ENCODE measurements at places on chromosomes 4 and X. TPM values are rescaled to one million over a fixed set of nuclear protein-coding genes. Genes with fewer than 3 reads are reported as not detected.
A peak's percentile ranks its signal among the peaks of the same experiment; 100 is the strongest.

Gene IL2
- total RNA-seq, result not detected

Gene UBL4A
- total RNA-seq, result 47.5 TPM

- DNase-seq, result no peak
Observed at GRCh38 chr4:26809811-26810210, 50.8 kb upstream of the STIM2 start.

DNA sequence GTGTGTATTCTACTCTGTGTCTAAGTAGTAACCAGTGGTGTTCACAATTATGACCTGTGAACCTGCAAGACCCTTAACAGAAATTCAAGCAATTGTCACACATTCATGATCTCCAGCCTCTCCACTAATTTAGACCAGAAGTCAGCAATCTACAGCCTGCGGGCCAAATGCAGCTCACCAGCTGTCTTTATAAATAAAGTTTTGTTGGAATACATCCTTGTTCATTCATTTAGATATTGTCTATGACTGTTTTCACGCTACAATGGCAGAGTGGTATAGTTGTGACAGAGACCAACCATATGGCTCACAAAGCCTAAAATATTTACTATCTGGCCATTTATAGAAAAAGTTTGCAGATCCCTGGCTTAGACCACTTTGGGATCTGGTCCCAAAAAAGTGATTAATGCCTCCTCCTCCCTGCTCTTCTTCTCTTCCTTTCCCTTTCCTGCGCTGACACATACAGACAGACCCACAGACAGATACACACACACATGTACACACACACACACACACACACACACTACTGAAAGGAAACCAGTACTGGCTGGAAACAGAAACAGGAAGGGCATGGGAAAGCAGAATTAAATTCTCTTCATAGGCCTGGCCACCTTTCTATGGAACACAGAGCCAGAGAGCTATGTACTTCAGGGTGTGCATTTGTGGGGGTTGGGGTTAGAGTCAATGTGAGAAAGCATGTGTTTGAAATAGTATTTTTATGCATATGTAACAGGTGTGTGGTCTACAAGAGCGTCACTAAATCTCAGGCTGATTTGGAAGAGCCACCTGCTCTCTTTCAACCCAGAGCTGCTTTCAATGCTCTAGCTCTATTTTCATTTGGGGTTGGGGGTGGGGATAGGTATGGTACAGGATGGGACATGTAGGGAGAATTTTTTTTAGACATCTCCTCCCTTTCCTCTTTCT lies 49.7 kb upstream of the TMEM164 start:
- DNase-seq, result peak; percentile 8

- no peak for DNase-seq
Observed at GRCh38 chrX:39063702-39064101, 262.4 kb downstream of the MID1IP1 start.

DNA sequence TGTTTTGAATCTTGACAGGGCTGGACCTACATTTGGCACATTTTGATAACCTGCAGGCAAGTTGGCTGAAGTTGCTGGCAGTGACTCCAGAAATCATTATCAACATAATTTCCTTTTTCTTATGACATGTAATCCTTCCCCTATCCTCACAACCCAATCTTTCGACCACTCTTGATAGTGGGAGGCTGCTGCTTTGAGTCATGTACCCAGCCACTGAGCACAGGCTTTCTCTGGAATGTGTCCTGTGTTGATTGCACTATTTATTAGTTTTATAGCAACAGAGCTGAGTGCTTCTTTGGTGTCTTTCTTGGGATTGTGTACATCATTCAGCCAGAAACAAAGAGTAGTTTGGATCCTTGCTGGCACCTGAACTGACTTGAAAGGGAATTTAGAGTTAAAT lies 183.1 kb upstream of the LEF1 start:
- DNase-seq, result no peak

DNA sequence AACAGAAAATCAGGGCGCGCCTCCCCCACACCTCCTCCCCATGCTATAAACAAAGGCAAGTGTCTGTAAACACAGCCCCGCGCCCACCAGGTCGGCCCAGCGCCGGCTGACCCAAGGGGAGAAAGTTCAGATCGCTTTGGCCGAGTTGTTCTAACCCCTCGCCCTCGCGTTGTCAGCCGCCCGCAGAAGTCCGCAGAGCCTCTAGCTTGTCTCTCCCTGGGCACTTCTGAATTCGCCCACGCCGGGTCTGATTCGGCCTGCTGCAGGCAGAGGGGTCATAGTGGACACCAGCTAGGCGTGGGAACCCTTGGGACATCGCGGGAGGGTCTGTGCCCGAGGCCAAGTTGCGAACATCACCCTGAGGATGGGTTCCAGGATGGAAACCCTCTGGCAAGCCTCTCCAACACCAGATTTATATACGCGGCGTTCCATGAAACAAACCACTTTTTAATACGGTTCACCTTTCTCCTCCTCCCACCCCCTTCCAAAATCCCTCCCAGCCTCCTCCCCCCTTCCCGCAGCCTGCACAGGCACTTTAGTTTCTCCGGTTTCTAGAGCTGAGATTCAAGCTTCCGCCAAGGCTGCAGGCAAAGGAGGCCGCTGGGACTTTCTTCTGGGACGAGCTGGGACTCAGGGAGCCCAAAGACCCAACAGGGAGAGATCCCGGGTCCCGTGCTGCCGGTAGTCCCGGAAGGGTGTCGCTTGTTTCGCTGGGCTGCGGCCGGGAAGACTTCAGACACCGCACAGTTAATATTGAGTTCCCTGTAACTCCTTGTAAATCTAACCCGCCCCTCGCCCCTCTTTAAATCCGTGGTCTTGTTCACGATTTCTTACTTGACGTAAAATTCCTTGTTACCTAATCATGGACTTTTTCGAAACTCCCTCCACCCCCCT lies 4.7 kb downstream of the HAND2 start:
- no peak for DNase-seq

DNA sequence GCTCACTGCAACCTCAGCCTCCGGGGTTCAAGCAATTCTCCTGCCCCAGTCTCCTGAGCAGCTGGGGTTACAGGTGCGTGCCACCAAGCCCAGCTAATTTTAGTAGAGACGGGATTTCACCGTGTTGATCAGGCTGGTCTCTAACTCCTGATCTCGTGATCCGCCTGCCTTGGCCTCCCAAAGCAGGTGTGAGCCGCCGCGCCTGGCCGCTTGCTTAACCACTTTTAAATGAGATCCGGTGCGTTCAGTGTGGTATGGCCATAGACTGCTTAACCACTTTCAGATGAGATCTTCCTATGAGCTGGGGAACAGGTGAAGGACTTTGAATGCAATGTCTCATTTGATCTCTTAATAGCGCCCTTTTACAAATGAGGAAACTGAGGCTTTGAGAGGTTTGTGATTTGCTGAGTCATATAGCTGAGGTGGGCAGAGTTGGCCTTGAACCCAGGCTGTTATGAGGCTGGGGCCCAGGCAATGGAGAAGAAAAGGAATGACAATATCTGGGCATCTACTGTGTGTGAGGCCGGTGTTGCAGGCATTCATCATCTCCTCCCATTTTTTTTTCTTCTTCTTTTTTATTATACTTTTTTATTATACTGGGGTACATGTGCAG lies 41.9 kb upstream of the NSG1 start:
- no peak for DNase-seq

GRCh38 chrX:50002067-50002714 lies 79.8 kb downstream of the CLCN5 start:
- DNase-seq, result no peak
